Activated CD8-positive, alpha-beta memory T cell treated with anti-CD3 and anti-CD28 coated beads for 36 hours (primary cell): ENCODE measurements at places on chromosomes 2 and 18. TPM values are rescaled to one million over a fixed set of nuclear protein-coding genes. Genes with fewer than 3 reads are reported as not detected.

Gene IL36RN
- not detected for total RNA-seq

Gene NPC1
- 31.3 TPM for total RNA-seq

Gene FTCDNL1
- 4.6 TPM for total RNA-seq

Gene ANO7
- total RNA-seq: 4.0 TPM

Gene CDH20
- total RNA-seq: 0.06 TPM

Gene FEZ2
- total RNA-seq: 7.7 TPM

Gene SCG2
- not detected for total RNA-seq

Gene AGXT
- not detected for total RNA-seq

Gene PTH2R
- not detected for total RNA-seq

Gene MC5R
- total RNA-seq: not detected

Gene ARHGEF33
- total RNA-seq: 0.42 TPM

Gene RAB11FIP5
- 6.0 TPM for total RNA-seq

Gene SKOR2
- total RNA-seq: not detected

Gene GNAL
- total RNA-seq: 0.17 TPM

Gene GPR35
- total RNA-seq: 13.3 TPM

Gene CNRIP1
- not detected for total RNA-seq

Gene ACVR2A
- 1.4 TPM for total RNA-seq

Gene ARHGAP15
- total RNA-seq: 36.4 TPM

Gene ABCG8
- total RNA-seq: not detected

Gene EIF4E2
- total RNA-seq: 69.5 TPM

Gene DSC1
- 0.08 TPM for total RNA-seq

Gene UGT1A8
- total RNA-seq: not detected

Gene KLHL30
- not detected for total RNA-seq

Gene DPP4
- 24.3 TPM for total RNA-seq

Gene REL
- total RNA-seq: 55.3 TPM

Gene ST6GAL2
- not detected for total RNA-seq

Gene SPATA3
- 0.44 TPM for total RNA-seq

Gene SFTPB
- not detected for total RNA-seq

Gene ALPG
- total RNA-seq: not detected

Gene SP5
- total RNA-seq: not detected

Gene PSD4
- 222 TPM for total RNA-seq

Gene ARL4C
- 43.9 TPM for total RNA-seq

Gene CHN1
- 17.3 TPM for total RNA-seq

Gene CCDC178
- not detected for total RNA-seq

Gene SFXN5
- 18.1 TPM for total RNA-seq

Gene XRCC5
- total RNA-seq: 603 TPM

Gene CCDC141
- 1.1 TPM for total RNA-seq

Gene FBXO15
- total RNA-seq: 1.4 TPM

Gene CCDC93
- 36.5 TPM for total RNA-seq

Gene M1AP
- total RNA-seq: not detected

Gene ASB18
- not detected for total RNA-seq

Gene KIAA2012
- total RNA-seq: not detected

Gene SDC1
- total RNA-seq: 0.13 TPM

Gene ADGRF3
- total RNA-seq: 3.9 TPM

Gene MOGAT1
- total RNA-seq: not detected

Gene METTL8
- total RNA-seq: 53.6 TPM

Gene MYO1B
- total RNA-seq: 12.1 TPM

Gene CXCR2
- total RNA-seq: not detected

Gene TRPM8
- not detected for total RNA-seq

Gene GPR45
- not detected for total RNA-seq

Gene MYO5B
- total RNA-seq: not detected

Gene TUBA3E
- total RNA-seq: not detected

Gene MSH2
- total RNA-seq: 63.1 TPM

Gene EMILIN1
- total RNA-seq: 0.69 TPM
